HCEC 1CT (cell line): ENCODE measurements at places on chromosomes 11 and 22.
A peak's percentile ranks its signal among the peaks of the same experiment; 100 is the strongest.

- no peak for DNase-seq
Measured at GRCh38 chr11:726278-727220, 20.5 kb downstream of the EPS8L2 start.

DNA sequence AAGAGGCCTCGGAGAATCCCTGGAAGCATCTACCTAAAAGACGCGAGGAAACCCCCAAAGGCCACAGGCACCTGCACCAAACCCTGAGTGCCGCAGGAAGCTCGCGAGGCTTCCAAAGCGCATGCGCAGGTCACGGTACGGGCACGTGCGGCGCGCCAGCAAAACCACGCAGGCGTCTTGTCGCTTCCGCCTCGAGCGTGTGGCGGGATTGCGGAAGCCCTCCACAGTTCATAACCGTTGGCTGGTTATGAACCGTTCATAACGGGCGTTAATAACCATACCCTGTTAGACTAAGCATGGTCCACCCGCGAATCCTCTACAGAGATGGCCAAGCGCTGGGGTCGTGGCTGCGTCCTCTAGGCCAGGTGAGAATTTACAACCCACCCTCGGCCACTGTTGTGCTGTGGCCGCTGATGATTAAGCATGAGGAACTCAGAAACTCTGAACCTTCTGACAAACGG lies 46.4 kb downstream of the MORC2 start:
- DNase-seq, result no peak

DNA sequence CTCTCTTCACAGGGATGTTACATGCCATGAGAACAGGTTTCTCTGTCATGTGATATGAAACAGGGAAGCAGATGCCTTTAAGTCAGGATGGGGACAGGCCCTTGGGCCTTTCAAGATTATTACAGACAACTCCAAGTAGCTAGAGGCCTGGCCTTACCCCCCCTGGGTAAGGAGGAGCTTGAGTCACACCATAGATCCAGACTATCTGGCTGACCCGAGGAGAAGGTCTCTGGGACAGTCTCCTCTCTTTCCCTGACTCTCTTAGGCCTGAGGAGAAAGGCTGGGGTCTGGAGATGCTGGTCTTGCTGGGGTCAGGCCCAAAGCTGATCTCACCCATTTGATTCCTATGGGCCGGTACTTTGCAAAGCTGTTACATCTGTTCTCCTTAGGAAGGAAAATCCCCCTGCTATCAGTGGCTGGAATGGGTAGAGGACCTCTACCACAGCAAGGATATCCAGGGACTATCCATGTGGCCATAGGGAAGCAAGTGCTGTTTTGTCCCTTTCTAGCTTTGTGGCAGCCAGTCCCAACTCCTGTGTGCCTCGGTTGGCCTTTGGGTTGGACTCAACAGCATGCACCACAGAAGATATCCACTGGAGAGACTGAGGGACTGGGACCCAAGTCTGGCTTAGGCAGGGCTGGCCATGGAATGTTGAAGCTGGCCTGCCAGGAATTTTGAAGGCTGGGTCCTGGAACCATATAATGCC lies 25.2 kb downstream of the RELT start:
- no peak for DNase-seq

DNA sequence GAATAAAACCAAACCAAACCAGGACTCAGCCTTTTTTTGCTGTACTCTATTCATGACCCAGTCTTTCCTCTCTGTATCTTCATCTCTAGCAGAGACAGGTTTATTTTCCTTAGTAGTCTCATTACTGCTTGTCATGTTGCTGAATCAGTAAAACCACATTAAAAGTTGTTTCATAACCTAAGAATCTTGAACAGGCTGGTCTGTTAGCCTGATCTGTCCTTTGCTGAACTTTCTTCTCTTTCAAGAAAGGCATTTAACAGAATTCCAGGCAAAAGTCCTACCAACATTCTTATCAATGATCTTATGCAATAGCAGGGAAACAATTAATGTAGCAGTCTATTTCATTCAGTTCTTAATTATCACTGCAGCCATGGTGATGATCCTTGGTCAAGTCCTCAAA lies 197.7 kb downstream of the CASP12 start:
- DNase-seq, result peak; percentile 71

DNA sequence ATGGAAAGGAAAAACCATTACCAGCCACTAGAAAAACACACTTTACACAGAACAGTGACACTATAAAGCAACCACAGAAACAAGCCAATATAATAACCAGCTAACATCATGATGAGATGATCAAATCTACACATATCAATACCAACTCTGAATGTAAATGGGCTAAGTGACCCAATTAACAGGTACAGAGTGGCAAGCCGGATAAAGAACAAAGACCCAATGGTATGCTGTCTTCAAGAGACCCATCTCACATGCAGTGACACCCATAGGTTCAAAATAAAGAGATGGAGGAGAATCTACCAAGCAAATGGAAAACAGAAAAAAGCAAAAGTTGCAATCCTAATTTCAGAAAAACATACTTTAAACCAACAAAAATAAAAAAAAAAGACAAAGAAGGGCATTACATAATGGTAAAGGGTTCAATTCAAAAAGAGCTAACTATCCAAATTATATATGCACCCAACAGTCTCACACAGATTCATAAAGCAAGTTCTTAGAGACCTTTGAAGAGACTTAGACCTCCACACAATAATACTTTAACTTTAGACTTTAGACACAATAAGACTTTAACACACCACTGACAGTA lies 160.3 kb upstream of the TMEM45B start:
- no peak for DNase-seq
